Right ventricle myocardium inferior (tissue), 1 donor: ENCODE measurements at places on chromosomes 5 and 9. TPM values are rescaled to one million over a fixed set of nuclear protein-coding genes. Genes with fewer than 3 reads are reported as not detected.

ECPAS gene
- total RNA-seq, result 108 TPM

QRFP gene
- total RNA-seq, result not detected

DNA sequence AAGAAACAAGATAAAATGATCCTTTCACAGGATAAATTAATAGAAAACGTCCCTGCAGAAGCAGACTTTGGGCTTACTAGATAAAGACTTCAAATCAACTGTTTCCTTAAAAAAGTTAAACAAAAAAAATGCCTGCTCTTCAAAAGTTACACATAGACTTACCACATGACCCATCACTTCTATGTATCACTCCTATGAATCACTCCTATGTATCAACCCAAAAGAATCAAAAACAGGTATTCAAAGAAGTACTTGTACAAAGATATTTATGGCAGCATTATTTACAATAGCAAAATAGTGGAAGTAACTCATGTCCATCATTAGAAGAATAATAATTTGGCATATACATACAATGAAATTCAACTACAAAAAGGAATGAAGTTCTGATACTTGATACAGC lies 56.3 kb upstream of the PRDM9 start:
- DNase-seq, result no peak

DNA sequence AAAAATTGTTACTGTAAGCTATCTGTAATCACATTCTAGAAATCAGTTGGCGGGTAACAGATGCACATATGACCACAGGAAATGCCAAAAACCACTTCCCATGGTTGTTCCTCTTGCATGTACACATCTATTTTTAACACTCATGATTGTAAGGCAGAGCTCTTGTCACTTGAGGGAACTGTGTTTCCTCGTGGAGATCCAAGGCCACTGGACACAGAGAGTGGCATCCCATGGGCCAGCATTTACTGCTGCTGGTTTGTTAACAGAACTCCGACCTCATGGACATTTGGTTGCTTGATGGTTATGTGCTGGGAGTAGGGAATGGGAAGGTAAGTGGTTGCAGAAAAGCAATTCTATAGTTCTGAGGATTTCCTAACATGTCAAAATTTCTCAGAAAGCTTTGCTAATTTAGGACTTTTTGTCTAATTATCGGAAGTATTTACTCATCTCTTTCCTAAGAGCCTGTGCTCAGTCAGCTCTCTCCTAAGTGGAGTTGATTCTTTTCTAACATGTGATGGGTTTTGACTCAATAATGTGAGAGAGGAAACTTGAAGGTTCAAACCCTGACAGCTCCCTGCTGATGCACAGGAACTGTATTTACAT lies 202.0 kb upstream of the NR3C1 start:
- no peak for DNase-seq

DNA sequence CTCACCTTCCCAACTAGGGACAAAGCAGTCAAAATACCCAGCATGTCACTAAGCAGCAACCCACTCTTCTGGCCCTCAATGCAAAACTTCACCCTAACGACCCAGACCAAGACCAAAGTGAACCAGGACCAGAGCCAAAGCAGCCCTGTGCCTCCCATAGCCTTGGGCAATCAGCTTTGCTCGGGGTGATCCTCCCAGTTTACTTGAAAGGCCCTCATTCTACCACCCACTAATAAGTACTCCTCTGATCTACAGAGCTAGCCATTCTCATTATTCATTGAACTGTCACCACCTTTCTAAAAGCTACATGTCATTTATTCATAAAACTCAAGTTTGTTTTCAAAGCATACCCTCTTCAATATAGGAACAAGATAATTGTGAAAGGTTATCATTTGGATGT lies 221.0 kb downstream of the FRMD3 start:
- DNase-seq, result no peak

GRCh38 chr5:54872810-54873209 lies 112.6 kb downstream of the ESM1 start:
- no peak for DNase-seq

DNA sequence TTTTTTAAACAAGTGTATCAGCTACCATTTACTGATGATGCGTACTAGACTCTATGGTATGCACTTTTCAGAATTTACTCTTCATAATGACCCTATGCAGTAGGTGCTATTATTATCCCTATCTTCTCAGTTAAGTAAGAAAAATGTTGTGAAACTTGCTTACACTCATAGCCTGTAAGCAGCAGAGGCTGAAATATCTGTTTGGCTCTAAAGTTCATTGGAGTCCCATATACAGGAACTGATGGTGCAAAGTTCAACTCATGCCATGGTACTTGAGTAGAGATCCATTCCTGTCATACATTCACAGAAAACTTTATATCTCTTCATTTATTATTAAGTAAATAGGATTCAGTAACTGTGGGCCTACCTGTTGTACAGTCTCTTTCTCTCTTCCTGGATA lies 41.4 kb upstream of the CCDC112 start:
- DNase-seq, result no peak

DNA sequence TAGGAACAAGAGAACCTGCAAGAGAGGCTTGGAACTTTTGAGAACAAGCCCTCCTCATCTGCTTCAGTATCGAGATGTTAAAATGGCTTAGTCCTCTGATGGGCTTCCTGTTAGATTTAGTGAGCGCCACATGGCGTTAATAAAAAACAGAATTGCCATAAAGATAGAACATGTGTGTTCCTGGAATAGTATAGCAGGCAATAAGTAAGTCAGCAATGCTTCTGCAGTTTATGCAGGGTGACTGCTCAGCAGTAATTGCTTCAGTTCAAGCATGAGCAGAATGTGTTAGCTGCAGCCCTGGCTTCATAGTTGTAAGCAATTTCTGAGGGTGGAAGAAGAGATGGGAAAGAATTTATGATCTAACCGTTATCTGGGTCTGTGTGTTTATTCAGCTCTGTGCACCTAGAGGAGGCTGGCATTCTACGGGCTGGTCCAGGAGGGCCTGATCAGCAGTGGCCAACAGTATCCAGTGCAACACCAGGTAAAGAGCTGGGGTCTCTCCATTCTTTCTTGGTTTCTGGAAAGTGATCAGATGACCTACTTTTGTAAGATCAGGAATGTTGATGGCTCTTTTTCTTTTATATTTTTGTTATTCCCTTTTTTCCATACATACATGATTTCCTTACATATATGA lies 15.9 kb downstream of the PCDHAC2 start:
- DNase-seq, result no peak

- no peak for DNase-seq
Measured at GRCh38 chr5:77935506-77936364, 159.6 kb upstream of the TBCA start.

DNA sequence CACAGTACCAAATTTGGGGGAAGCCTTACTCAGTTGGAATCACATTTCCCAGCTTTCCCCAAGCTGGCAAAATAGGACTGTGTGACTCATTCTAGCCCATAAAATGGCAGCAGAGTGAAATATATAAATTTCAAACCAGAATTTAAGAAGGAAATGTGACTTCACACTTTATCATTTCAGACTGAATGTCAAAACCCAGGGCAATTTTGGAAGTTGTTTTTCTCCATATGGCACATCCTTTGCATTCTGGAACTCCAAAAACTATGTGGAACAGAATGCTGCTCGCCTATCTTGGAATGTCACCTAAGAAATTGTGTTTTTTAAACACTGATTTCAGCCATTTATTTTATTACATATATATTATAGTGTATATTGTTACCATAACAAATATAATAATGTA lies 424.7 kb upstream of the ST8SIA4 start:
- DNase-seq, result no peak

DNA sequence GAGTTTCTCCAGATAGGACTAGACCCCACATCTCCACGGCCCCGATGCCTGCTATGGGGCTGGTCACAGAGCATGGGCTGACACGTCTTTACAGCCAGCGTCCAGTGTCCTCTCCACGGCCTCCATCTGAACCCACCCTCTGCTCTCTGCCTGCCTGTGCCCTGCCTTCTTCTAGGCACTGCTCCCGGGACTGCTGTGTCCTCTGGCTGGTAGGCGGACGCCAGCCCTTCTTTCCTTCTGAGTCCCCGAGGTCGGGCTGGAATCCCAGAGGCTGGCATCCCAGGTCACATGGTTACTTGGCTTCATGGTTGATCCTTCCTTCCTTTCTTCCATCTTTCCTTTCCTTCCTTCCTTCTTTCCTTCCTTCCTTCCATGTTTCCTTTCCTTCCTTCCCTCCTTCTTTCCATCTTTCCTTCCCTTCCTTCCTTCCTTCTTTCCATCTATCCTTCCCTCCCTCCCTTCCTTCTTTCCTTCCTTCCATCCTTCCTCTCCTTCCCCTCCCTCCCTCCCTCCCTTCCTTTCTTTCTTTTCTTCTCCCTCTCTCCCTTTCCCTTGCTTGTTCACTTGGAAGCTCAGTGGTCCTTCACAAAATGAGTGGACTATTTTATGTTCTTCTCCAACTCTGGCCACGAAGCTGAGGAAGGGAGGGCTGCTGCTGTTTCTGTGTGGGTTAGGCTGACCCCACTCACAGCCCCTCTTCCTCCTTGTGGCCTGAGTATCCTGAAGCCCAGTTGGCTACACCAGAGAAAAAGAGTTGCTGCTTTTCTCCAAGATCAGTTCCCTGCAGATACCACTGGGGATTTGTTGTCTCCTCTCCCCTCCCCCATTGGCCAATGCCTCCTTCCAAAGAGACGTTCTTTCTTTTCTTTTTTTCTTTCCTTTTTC lies 66.8 kb upstream of the NEURL1B start:
- no peak for DNase-seq

DNA sequence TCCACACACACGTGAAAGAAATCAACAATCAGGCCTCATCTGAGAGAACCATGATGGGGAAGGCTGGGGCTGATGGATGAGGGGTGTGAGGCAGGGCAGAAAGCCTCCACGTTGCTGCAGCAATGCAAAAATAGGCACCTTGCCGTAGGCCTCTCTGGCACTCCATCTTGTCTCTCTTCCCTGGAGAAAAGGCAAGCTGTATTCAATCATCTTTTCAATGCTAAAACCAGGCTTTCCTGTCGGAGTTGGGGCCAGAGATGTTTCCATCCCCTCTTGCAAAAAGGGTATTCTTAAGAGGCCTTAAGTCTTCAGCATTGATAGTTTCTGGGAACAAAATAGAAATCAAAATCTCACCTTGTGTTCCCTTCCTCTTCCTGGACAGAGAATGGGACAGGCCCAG lies 80.9 kb downstream of the THBS4 start:
- DNase-seq, result no peak

- no peak for DNase-seq
Measured at GRCh38 chr9:106861640-106862109, 1.3 kb upstream of the ZNF462 start.
